ENCODE measurements at places on chromosomes 4 and X.

DNA sequence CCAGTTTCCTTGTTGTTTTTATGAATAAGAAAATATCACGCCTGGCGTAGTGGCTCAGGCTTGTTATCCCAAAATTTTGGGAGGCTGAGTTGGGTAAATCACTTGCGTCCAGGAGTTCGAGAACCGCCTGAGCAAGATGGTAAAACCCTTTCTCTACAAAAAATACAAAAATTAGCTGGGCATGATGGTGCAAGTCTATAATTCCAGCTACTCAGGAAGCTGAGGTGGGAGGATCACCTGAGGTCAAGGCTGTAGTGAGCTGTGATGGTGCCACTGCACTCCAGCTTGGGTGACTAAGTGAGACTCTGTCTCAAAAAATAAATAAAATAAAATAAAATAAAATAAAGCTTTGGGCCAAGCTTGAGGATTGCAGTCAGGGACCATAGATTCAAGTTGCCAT is 827.2 kb downstream of the FSTL5 start:
- no peak for DNase-seq

DNA sequence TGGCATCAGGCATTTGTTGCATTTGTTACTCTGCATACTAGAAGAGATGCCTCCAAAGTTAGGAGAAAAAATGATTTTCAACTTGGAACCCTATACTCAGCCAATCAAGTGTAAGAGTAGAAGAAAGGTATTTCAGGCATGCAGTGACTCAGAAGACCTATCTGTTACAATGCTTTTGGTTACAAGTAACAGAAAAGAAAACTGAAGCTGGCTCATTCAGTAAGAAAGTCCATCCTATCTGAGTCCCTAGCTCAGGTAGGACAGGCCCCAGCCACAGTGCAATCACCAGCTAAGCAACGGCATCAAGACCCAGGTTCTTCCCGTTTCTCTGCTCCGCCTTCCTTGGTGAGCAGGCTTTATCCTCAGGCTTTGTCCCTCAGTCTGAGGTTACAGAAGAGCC is 23.3 kb downstream of the MECP2 start:
- DNase-seq, result no peak

DNA sequence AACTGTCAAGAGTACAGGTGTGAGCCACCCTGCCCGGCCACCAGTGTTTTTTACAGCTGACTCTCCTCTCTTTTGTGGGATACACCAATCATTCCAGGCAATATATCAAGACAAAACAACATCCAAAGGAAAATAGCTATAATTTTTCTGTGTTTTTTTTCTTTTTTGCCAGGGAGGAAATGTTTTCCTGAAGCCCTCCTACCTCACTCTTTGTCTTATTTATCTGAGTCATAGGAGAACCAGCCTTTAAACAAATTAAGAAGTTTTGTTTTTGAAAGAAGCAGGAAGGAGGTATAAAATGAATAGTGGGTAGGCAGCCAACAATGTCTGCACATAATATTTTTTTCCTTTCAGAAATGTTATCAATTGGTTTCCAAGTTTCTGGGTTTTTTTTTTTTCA is 493.9 kb downstream of the CCSER1 start:
- DNase-seq, result no peak

DNA sequence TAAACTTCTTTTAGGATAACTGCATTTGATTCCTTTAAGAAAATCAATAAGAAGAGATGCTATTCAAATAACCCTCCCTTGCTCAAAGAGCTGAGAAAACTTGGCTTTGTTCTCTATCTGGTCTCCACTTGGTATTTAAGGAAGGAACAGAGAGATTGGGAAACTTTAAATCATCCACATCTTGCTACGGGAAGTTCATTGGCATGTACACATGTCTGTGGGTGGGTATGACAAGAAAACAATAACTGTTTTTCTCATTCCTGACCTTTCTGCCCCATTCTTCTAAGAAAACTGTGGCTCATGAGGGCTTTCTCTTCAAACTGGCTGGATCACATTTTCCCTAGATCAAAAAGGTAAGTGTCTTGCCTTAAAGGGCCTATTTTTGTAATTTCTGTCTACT is 6.0 kb downstream of the SEL1L3 start:
- no peak for DNase-seq

- no peak for DNase-seq
These were observed 41.0 kb upstream of the AGA start for GRCh38 chr4:177483271-177483670.

DNA sequence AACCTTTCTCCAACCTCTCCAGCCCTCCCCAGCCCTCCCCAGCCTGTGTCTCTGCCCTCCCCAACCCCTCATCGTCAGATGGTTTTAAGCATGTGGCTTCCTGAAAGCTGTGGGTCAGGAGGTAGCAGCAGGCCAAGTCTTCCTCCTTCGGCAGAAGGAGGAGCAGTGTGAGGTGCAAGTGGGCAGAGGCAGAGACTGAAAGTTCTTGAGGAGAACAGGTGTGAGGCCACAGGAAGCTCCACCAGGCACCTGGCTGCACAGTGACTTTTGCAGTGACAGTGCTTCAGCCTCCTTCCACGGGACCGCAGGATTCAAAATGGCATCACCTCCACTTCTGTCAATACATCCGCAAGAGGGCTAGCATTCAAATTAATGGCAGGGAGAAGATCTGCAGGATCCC is 203.9 kb upstream of the LEF1 start:
- DNase-seq, result no peak

DNA sequence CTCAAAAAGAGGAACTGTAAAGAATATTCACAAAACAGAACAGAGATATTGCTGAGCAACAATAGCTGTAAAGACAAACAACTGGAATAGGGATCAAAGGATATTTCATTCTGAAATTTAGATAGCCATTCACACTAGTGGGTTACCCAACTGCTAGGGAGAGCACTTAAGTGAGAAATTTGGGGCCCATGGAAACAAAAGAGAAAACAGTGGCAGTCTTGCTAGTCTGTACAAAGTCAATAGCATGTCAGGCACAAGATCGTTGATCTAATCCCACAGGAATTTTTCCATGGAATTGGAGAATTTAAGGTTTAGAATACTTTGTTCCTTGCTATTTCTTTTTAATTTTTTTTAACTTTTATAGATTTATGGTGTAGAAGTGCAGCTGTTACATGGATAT is 467.0 kb downstream of the PCDH18 start:
- no peak for DNase-seq

DNA sequence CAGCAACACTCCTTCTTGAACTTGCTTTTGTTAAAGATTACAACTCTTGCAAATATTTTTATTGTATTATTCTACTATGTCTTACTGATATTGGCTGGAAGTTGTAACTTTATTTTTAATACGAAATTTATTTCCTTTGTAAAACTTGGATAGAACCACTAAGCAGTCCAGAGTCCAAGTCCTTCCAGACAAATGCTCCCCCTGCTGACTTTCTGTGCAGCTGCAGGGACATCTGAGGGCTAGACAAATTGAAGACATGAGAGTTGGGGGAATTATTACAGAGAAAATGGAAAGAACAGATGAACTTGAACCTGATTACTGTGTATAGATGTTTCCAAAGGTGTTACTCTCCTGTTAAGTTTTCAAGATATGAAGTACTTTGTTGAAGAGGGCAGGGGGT is 238.8 kb downstream of the GRIA3 start:
- DNase-seq, result peak; percentile 45

GRCh38 chr4:2168469-2169319 is 73.2 kb downstream of the HAUS3 start:
- no peak for DNase-seq

GRCh38 chr4:155687380-155687982 is 20.8 kb downstream of the GUCY1A1 start:
- DNase-seq, result peak; percentile 50

DNA sequence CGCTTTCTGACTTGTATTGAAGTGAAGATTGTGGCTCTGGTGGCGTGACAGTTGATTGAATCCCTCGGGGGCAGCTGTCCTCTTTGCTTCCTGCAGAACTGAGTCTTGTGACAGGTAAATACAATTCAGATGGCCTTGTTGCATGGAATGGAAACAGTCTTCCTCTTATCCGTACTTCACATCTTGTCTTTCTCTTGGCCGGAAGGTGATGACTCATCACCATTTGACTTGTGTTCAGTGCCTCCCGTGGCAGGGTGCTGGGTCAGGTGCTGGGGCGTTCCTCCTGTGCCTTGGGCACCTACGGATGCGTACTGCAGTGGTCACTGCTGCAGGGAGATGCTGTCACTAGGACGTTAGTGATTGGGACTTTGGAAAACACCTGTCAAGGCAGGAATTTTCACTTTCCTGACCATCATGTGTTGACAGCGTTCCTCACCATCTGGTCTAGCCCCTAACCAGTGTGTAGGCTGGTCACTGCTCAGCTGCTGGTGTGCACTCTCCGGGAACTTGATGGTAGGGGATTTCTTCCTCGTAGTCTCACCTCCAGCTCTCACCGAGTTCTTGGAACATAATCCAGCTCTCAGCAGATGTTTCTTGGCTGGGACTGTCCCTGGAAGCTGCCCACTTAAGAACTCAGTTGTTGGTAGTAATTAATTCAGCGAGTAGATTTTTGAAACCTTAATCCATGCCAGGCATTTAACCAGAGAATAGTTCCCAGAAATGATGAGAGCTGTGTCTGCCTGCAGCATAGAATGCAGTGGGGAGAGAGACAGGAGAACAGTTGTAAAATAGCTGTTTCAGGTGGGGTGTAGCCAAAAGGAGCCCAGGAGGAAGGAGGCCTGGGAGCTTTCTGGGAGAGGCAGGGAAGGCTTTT is 7.2 kb downstream of the TBC1D14 start:
- peak; percentile 97 for DNase-seq

GRCh38 chrX:105662248-105662647 is 160.1 kb upstream of the NRK start:
- no peak for DNase-seq

GRCh38 chr4:111209706-111210105 is 586.8 kb upstream of the PITX2 start:
- no peak for DNase-seq

- no peak for DNase-seq
These were observed 8.2 kb upstream of the VGLL1 start for GRCh38 chrX:136523770-136524169.

DNA sequence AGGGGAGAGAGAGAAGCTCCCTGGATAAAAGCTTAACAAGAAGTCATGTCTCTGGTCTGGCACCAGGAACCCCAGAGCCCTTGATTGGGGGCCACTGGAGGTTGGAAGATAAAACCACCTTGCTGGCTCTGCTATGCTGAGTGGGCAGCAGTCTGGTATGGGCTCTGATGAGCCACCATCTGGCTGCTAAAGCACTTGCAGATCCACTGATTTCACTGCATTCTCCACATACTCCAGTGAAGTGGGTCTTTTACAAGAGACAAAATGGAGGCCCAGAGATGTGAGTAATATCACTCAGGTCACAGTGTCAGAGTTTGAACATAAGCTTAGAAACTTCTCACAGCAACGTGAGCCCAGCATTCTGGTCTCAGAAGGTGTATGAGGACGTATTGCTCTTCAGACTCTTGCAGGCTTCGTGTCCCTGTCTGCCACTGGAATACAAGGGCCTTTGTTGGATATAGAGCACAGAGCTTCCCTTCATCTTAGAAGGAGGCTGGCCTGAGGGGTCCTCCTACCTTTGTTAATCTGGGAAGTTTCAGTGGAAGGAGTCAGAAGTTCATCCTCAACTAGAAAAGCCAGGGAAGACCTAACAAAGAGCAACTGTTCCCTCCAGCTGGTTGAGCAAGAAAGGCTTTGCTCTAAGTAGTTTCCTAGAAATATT is 11.8 kb downstream of the CLDN2 start:
- no peak for DNase-seq

- DNase-seq, result no peak
These were observed 95.2 kb upstream of the NAP1L5 start for GRCh38 chr4:88792821-88793220.

- DNase-seq, result peak; percentile 91
These were observed 86.0 kb downstream of the RTL5 start for GRCh38 chrX:72045552-72046277.

GRCh38 chr4:128583753-128584712 is 225.5 kb upstream of the JADE1 start:
- peak; percentile 18 for DNase-seq

GRCh38 chr4:107194005-107194404 is 157.9 kb upstream of the DKK2 start:
- DNase-seq, result no peak

- DNase-seq, result no peak
These were observed 156.3 kb downstream of the BCOR start for GRCh38 chrX:39941332-39941920.

GRCh38 chr4:72954811-72955210 is 114.7 kb downstream of the COX18 start:
- no peak for DNase-seq

Data from NCI-H524 (cell line).